ENCODE measurements at places on chromosomes 6 and 20.

- no peak for DNase-seq
Measured at GRCh38 chr6:53161481-53162009, 12.9 kb upstream of the GCM1 start.

- DNase-seq = no peak
Measured at GRCh38 chr20:51583073-51583472, 40.6 kb upstream of the NFATC2 start.

DNA sequence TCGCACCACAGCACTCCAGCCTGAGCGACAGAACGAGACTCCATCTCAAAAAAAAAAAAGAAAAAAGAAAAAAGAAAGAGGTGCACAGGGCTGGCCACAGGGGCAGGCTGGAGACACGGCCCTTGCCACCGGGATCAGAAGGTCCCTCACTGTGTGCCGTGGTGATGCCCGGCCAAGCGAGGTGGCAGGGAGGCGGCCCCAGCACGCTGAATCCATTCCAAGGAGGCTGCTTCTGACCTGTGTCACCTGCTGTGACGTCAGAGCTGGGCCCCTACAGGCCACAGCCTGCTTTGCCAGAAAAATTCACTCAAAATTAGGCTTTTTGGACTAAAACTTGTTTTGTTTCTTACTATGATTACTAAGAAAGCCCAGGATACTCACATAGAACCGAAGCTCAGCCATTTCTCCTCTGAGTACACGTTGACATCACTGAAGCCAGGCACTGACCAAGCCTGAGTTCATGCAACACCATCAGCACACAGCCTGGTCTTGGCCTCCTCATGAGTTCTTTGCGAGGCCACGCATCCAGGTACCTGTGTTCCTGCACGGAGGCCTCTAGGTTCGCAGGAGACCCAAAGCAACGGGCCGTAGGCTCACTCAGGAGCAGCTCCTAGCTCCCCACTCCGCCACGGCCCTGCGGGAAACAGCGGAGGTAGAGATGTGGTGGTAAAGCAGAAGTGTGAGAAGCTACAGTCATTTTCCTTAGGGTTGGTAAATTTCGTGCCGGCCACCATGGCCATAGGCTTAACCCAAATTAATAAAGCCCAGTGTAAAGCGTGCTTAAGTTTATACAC lies 67.8 kb downstream of the THBS2 start:
- DNase-seq = no peak

DNA sequence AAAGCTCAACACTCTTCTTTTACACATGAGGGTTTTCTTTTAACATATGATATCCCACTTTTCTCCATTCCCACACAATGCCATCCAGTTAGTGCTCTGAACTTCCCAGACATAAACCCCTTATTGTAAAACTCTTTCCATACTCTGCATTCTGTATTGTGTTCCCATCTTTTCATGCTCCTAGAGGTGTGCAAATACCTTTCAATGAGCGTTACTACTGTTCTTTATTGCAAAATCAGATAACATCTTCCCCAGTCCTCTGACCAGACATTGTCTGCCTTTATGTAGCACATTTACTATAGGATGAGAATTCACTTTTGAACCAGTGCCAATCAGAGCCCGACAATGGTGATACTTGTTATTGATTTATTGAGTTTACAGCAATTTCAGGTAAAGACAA lies 296.2 kb downstream of the GRIK2 start:
- DNase-seq = no peak

GRCh38 chr20:31740208-31740607 lies 1.1 kb downstream of the TPX2 start:
- peak; percentile 37 for DNase-seq

GRCh38 chr20:33474097-33474873 lies 15.6 kb upstream of the CBFA2T2 start:
- no peak for DNase-seq

DNA sequence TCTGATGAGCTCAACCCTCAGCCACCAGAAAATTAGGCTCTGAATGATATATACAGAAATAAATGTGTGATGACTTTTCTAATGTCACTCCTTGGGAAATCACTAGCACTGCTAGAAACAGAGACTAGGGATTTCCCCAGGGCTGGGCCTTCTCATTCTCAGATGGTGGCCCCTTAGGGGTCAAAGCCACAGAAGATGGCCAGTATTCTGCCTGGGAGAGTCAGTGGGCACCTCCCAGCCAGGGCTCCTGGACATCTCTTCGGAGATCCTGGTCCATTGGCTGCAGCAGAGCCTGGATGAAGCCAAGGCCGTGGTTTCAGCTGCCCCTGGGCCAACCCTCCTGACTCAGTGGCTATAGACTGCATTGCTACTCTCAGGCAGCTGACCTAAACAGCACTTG lies 276.9 kb upstream of the SUPT3H start:
- DNase-seq = no peak

GRCh38 chr6:138882369-138883017 lies 86.6 kb downstream of the ECT2L start:
- no peak for DNase-seq

- DNase-seq = no peak
Measured at GRCh38 chr6:136420853-136421252, 129.4 kb downstream of the MAP7 start.

DNA sequence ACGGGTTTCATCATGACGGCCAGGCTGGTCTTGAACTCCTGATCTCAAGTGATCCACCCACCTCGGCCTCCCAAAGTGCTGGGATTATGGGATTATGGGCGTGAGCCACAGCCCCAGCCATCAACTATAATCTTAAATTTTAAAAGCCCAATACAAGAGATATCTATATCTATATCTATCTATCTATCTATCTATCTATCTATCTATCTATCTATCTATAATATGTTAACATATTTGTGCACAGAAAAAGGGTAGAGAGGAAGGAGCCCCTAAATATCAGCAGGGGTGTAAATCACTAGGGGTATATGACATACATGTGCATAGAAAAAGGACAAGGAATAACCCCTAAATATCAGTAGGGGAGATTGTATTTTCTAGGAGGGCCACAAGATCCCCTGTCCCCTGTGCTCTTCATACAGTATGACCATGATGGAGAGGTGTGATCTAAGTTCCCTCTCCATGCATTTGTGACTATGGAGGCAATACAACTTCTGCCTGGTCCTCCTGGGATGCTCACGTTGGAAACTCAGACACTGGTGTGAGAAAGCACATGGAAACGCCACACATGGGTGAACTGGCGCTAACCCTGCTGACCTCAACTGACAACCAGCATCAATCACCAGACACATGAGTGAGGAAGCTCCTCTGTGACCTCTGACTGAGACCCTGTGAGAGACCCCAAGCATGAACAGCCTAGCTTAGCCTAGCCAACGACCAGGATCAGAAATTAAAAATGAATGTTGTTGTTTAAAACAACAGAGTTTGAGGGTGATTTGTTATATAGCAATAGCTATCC lies 1.2 kb upstream of the SPATS1 start:
- DNase-seq = no peak

DNA sequence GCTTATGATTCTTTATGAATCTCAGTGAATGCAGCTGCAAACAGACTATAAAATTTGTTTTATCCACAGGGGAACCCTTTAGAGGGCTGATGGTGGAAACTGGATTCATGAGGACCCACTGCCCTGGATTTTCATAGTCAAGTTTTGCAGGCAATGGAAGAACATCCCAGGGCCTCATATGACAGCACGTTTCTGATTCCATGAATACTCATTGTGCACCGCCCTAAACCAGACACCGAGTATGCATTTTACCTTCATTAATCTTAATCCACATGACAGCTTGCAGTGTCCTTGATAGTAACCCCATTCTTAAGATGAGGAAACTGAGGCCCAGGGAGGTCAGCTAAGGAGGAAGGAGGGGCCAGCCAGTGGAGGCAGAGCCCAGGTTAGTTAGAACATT lies 270.4 kb downstream of the PREX1 start:
- DNase-seq = no peak

DNA sequence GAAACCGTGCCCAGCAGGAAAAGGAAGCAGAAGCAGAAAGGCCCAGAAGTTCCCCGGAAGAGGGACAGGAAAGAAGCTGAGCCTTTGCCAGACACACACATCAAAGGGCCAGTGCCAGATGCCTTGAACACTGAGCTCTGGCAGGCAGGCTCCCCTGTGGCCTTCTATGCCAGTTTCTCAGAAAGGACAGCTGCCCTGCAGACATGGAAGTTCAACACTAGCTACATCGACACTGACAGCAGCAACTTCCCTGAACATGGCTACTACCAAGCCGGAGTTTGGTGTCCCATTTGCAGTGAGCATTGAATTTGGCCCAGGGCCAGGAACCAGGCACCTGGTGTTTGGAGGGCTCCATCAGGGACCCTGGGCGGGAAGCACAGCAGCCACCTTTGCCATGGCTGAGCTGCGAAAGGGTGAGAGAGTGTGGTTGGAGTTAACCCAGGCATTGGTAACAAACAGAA lies 8.0 kb upstream of the RAET1E start:
- DNase-seq = no peak

DNA sequence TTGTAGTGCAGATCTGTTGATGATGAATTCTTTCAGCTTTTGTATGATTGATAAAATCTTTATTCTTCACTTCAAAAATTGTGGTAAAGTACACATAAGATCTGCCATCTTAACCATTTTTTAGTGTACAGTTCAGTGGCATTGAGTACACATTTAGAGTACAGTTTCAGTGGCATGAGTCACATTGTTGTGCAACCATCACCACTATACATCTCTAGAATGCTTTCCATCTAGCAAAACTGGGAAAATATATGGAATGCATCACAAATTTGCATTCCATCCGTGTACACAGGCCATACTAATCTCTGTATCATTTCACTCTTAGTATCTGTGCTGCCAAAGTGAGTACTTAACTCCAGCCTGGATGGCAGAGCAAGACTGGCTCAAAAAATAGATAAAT lies 28.7 kb downstream of the SIRPD start:
- no peak for DNase-seq

- DNase-seq = no peak
Measured at GRCh38 chr20:36951979-36952738, 651 bp upstream of the SAMHD1 start.

GRCh38 chr6:97231911-97232310 lies 51.1 kb downstream of the MMS22L start:
- no peak for DNase-seq

GRCh38 chr20:4546786-4547185 lies 174.9 kb upstream of the PRND start:
- DNase-seq = no peak

GRCh38 chr6:122307577-122307976 lies 91.9 kb upstream of the HSF2 start:
- no peak for DNase-seq

GRCh38 chr20:53706008-53706465 lies 112.4 kb upstream of the ZNF217 start:
- no peak for DNase-seq

GRCh38 chr20:63939061-63939935 lies 16.9 kb downstream of the UCKL1 start:
- DNase-seq = no peak

- no peak for DNase-seq
Measured at GRCh38 chr20:47792021-47792618, 6.8 kb upstream of the SULF2 start.

DNA sequence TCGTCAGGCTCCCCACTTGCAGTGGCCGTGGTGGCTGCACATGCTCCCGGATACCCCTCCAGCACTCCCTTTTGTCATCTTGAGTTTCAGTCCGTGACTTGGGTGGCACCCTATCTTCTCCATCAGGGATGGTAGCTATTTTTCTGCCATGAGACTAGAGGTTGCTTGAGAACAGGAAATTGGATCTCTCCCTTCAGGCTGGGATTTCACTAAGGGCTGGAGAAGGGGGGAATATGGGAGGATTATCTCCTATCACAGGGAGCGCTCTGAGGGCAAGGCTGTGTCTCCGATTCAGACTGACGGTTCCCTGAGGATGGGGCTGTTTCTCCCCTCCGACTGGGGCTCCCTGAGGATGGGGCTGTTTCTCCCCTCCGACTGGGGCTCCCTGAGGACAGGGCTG lies 123.1 kb downstream of the MRPL14 start:
- DNase-seq = no peak

- DNase-seq = no peak
Measured at GRCh38 chr6:75813476-75814250, 64.6 kb downstream of the MYO6 start.

- no peak for DNase-seq
Measured at GRCh38 chr6:53239526-53239925, 90.9 kb upstream of the GCM1 start.

DNA sequence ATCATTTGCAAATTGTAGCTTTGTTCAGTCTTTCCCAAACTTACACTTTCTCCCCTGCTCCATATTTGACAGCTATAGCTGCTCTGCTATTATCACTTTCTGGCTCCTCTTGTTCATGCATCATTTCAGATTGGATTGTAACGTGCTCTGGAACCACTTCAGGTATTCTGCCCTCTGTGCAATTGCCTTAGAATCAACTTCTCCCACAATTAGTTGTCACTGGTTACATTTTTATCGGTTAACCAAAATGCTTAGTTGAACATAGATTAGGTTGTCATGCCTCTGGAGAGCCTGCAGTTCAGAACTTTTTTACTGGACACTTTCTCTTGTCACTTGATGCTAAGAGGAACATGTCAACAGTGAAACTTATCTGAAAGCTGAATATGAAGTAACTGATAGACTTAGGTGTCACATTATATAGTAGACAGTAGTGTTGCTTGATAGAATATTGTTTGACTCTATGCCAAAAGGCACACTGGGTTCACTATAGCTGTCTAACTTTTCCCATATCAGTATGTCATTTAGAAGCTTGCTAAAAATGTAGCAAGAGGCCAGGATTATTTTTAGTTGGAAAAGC lies 127.7 kb upstream of the PTPRK start:
- DNase-seq = no peak

GRCh38 chr20:41894255-41894963 lies 276.2 kb upstream of the CHD6 start:
- DNase-seq = no peak

DNA sequence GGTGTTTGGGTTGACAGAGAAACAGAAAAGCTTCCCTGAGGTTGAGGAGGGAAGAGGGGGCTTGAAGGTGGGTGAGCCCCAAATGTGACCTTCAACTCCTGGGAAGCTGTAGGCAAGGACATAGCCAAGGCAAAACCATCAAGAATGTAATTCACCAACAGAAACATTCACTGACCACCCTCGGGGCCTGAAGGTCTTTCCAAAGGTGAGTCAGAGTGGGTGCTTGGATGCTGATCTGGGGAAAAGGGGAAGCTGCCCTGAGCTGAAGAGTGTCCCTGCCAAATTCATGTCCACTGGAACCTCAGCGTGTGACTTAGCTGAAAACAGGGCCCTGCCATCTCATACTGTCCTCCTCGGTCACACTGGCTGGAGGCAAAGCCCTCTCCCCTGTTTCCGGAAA lies 234.2 kb upstream of the SULF2 start:
- DNase-seq = no peak

DNA sequence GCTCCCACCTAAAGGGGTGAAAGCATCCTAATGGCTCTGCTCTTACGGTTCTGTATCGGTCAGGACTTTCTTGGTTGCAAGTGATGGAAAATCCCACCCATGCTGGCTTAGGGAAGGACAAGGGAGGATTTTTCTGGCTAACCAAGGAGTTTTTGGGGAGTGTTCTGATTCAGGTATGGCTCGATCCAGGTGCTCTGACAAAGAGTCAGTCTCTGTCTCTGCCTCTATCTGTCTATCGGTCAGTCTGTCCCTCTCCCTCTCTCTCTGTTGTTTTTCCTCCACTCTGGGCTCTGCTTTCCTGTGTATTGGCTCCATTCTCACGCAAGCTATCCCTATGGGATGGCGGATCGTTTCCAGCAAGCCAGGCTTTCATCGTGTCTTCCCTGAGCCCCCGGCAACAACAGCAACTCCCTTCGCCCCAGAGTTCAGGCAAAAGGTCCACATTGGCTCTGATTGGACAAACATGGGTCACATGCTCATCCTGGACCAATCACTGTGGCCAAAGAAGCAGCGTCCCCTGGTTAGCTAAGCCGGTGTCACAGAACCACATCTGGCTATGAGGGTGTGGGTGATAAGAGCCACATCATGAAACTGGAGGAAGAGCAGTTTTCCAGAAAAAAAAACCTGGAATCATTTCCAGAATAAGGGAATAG lies 160.3 kb downstream of the BMP7 start:
- DNase-seq = no peak
